ENCODE measurements at places on chromosomes 3 and 15. TPM values are rescaled to one million over a fixed set of nuclear protein-coding genes. Genes with fewer than 3 reads are reported as not detected.

Gene NAA80
- 1.5 TPM for total RNA-seq

Gene ZNF80
- total RNA-seq: not detected

Gene ANKRD34C
- total RNA-seq: not detected

Gene ZNF660
- total RNA-seq: 4.2 TPM

Gene NR2E3
- under 0.01 TPM for total RNA-seq

Gene BNC1
- 23.3 TPM for total RNA-seq

Gene GPR156
- 0.92 TPM for total RNA-seq

Gene MAP3K13
- 19.3 TPM for total RNA-seq

Gene TEX55
- not detected for total RNA-seq

Gene CNTN3
- 0.97 TPM for total RNA-seq

Gene RAB43
- 33.1 TPM for total RNA-seq

Gene ZCWPW2
- total RNA-seq: 0.74 TPM

Gene PLIN1
- total RNA-seq: 0.30 TPM

Gene FANCD2
- 3.0 TPM for total RNA-seq

Gene LXN
- total RNA-seq: 115 TPM

Gene PRKCD
- 1.8 TPM for total RNA-seq

Gene UNC13C
- total RNA-seq: not detected

Gene GOLGA8G
- total RNA-seq: under 0.01 TPM

Gene LTF
- not detected for total RNA-seq

Measured in smooth muscle cell of the umbilical artery (primary cell).